Suppressor macrophage (primary cell): ENCODE measurements at places on chromosomes 12 and 14.

GRCh38 chr12:95300286-95300685 lies 82.7 kb downstream of the VEZT start:
- no peak for DNase-seq

GRCh38 chr12:14573118-14573517 lies 5.4 kb upstream of the PLBD1 start:
- DNase-seq = no peak

GRCh38 chr12:104106965-104107364 lies 31.0 kb downstream of the NFYB start:
- DNase-seq = no peak

- DNase-seq = no peak
Observed at GRCh38 chr12:113766879-113767878, 198.9 kb downstream of the RBM19 start.

- no peak for DNase-seq
Observed at GRCh38 chr14:71645656-71646055, 286.6 kb upstream of the RGS6 start.

- DNase-seq = no peak
Observed at GRCh38 chr14:99359906-99360305, 87.9 kb upstream of the BCL11B start.

DNA sequence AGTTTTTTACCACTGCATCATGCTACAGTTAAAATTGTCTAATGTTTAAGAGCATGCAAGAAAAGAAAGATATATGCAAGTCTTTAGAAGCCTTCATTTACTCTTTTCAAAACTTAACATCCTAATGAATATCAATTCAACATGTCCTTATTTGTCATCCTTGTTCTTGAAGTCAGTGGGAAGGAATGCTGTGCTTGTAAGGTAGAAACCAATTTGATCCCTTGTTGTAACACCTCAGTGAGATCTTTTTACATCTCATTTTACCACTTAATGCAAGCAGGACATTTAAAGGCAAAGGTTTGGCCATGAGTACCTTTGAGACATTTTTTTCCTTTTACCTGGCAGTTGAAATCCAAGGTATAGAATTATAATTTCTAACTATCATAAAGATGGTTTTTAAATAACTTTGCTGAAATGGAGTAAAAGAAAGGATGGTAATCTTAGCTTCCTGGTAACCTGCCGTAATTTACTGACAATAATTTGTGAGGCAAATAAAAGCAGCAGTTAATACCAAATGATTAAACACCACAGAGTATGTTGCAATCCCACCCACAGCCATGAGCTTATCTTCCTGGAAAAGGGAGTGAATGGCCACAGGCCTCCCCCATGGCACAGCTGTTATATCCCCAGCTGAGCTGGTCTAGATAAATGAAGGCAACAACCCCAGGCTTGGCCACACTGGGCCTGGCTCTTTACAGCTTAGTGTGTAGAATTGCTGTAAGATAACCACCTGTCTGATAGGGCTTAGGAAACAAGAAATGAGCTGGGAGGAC lies 33.2 kb upstream of the STRN3 start:
- DNase-seq = peak; percentile 84

DNA sequence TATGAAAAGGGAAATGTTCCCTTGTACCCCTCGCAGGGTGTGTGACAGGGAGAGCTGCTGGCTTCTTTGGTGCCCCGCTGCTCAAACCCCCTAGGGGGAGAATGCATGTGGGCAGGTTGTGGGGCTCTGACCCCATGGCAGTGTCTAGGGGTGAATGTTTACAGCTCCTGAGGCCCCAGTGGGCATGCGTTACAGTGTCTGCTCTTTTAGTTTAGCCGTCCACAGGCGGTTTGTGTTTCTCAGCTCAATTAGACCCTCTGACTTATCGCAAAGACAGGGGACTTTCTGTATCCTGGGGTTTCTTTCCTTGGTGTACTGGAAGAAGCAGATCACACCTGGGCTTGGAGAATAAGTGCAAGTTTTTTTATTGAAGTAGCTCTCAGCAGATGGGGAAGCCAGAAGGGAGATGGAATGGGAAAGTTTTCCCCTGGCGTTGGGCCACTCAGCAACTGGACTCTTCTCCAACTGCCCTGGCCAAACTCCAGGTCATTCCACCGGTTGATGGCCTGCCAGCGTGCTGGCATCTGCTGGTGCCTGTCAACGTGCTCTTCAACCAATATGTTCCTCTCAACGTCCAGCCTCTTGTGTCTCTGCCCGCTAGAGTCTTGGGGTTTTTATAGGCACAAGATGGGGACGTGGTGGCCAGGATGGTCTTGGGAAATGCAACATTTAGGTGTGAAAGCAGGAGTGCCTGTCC lies 720.9 kb downstream of the FSCB start:
- DNase-seq = no peak

GRCh38 chr12:6928703-6929407 lies 1.1 kb downstream of the ATN1 start:
- no peak for DNase-seq

- peak; percentile 90 for DNase-seq
Observed at GRCh38 chr12:89349814-89350213, 2.5 kb downstream of the DUSP6 start.

- no peak for DNase-seq
Observed at GRCh38 chr12:29033519-29033918, 115.6 kb upstream of the FAR2 start.

DNA sequence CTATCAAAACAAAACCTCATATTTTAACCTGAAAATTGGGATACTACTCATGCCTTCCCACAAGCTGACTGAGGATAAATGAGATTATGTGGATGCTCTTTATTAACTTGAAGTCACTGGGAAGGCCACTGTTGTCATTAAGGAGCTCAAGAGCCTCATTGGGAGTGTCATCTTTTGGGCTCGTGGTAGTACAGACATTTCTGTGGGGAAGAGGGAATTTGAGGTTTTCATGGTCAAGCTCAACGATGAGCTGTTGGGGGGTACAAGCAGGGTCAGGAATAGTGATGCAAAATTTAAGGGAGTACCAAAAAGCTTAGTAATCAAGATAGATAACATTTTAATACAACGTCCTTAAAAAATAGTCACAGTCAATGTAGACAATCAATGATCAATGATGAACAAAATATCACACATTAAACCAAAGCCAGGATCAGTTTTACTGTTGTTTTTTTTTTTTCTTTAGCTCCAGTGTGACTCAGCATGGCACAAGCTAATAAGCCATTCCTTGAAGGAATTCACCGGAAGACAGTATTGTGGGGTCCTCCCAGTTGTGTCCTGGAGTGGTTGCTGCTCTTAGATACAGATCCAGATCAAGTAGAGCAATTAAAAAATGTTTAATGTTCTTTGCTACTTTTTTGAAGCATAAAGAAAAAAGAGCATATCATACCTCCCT lies 130.9 kb downstream of the C12orf75 start:
- DNase-seq = no peak

DNA sequence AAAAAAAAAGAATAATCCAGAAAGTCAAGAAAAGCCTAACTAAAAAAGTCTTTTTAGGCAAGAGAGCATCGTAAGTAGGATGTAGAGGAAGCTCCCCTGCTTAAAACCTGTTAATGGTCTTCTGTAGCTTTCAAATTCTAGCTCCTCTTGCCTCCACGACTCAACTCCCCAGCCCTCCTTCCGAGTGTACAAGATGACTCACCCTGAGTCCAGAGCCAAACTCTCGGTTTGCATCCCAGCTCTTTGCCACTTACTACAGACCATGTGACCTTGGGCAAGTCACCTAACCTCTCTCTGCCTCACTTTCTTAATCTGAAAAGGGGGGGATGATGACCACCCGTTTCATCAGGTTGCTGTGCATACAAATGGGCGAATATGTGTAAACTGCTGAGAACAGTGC lies 460.4 kb downstream of the DPF3 start:
- no peak for DNase-seq

DNA sequence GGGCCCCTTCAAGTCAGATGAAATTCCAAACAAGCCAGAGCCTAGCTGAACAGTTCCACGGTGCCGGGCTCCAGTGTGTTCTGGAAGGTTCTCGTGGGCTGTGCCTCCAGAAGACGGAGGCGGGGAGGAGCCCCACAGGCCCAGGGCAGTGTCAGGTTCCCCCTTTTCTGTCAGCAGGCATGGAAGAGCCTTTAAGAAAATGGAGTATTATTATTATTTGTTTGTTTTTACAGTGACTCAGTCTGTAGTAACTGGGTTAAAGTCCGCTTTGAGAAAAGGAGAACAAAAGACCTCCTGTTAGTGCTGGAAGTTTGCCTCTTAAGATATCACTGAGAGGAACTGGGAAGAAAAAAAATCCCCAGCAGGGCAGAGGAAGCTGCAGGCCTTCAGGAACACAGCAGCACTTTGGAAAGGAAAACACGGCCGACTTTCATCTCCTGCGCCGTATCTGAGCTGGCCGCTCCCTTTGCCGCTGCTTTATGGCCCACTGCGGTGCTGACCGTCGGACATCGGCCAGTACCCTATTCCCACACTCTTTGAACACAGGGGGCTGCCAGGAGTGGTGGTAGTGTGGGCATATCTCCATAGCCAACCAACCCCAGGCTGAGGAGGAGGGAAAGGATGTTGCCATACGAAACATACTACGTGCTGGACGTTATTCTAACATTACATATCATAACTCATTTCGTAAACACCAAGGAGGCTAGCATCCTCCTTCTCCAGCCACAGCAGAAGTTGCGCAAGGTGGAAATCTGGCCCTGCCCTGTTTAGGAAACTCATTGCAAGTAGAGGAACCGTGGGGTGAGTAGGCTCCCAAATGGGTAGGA lies 194.0 kb downstream of the ZFP36L1 start:
- DNase-seq = peak; percentile 96

- DNase-seq = no peak
Observed at GRCh38 chr12:123996581-123996980, 23.6 kb downstream of the ZNF664 start.

DNA sequence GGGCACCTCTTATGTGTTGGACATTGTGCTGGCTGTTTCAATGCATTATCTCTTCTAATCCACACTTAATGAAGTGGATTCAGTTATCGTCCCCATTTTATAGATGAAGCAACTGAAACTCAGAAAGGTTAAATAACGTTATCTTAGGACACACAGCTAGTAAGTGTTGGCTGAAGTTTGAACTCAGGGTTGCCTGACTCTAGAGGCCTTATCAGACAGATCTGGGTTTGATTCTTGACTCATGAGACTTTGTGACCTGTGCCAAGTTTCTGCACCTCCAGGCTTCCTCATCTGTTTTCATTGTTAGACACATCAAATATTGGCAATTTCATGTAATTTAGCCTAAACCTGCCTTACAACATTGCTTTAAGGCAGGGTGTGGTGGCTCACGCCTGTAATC lies 18.2 kb upstream of the IRF2BPL start:
- no peak for DNase-seq

DNA sequence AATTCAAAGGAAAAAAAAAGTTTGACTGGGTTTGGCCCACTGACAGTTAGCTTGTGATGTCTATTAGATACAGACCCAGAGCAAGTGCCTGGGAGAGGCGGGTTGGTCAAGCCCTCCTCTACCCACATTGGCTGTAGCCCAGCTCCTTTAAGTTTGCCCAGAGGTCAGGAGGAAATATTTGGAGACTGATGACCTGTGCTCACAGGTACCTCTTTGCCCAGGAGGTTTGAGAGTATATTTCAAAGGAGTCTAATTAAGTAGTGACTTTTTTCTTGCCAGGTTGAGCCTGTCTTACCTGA lies 21.8 kb upstream of the PDE1B start:
- no peak for DNase-seq

GRCh38 chr12:75315518-75315917 lies 14.6 kb downstream of the CAPS2 start:
- no peak for DNase-seq

- no peak for DNase-seq
Observed at GRCh38 chr14:57736391-57736790, 129.5 kb downstream of the SLC35F4 start.

DNA sequence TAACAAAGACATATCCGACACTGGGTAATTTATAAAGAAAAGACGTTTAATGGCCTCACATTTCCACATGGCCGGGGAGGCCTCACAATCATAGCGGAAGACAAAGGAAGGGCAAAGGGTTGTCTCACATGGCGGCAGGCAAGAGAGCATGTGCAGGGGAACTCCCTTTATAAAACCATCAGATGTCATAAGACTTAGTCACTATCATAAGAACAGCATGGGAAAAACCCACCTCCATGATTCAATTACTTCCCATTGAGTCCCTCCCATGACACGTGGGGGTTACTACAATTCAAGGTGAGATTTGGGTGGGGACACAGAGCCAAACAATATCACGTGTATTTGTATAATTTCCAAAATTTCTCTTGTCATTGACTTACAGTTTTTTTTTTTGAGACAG lies 5.5 kb upstream of the LMNTD1 start:
- peak; percentile 20 for DNase-seq

GRCh38 chr12:49292729-49293055 lies 2.3 kb upstream of the PRPH start:
- DNase-seq = no peak

GRCh38 chr14:40656311-40656710 lies 950.4 kb upstream of the LRFN5 start:
- DNase-seq = no peak

GRCh38 chr14:105864116-105864515 lies 337.7 kb downstream of the TMEM121 start:
- no peak for DNase-seq

- no peak for DNase-seq
Observed at GRCh38 chr12:128138125-128138524, 128.8 kb upstream of the TMEM132C start.

- DNase-seq = no peak
Observed at GRCh38 chr12:108640802-108641445, 7.2 kb upstream of the SELPLG start.

DNA sequence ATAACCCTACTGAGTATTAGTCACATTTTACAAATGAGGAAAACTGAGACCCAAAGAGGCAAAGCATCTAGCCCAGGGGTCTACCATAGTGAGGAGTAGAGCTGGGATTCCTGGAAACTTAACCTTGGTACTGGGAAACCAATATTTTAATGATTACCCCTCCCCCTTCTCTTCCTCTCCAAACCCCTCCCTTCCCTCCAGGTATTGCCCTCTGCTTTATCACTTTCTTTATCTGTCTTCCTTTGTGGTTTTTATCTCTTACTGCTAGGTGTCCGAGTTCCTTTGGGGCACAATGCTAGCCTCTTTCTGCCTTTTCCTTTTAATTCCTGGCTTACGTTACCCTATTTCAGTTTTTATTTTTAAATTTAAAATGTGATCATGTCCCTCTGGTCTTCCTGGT lies 2.8 kb downstream of the GABARAPL1 start:
- DNase-seq = no peak
